ENCODE measurements at places on chromosomes 16 and 17. TPM values are rescaled to one million over a fixed set of nuclear protein-coding genes. Genes with fewer than 3 reads are reported as not detected.

The MMP28 gene
- polyA plus RNA-seq: 13.7 TPM

The NPIPA8 gene
- 0.88 TPM for polyA plus RNA-seq

The PRAC1 gene
- polyA plus RNA-seq: not detected

The CCL2 gene
- polyA plus RNA-seq: 0.49 TPM

The C16orf96 gene
- not detected for polyA plus RNA-seq

The RAB26 gene
- polyA plus RNA-seq: 0.44 TPM

The ZBTB4 gene
- 20.9 TPM for polyA plus RNA-seq

The SSH2 gene
- polyA plus RNA-seq: 11.3 TPM

The HCRT gene
- not detected for polyA plus RNA-seq

The KRTAP16-1 gene
- not detected for polyA plus RNA-seq

The AATF gene
- polyA plus RNA-seq: 31.0 TPM

The TBC1D26 gene
- not detected for polyA plus RNA-seq

The ADAP2 gene
- polyA plus RNA-seq: 4.2 TPM

The TSPOAP1 gene
- 0.04 TPM for polyA plus RNA-seq

The CES5A gene
- polyA plus RNA-seq: not detected

The SLFN14 gene
- not detected for polyA plus RNA-seq

The EFCAB5 gene
- polyA plus RNA-seq: 0.08 TPM

The RFWD3 gene
- 25.0 TPM for polyA plus RNA-seq

The C1QTNF1 gene
- polyA plus RNA-seq: 6.6 TPM

The UNC45B gene
- 0.04 TPM for polyA plus RNA-seq

The KRTAP1-1 gene
- not detected for polyA plus RNA-seq

The LDHD gene
- 0.52 TPM for polyA plus RNA-seq

The SOX8 gene
- not detected for polyA plus RNA-seq

The RNF43 gene
- polyA plus RNA-seq: 16.4 TPM

The APOH gene
- polyA plus RNA-seq: not detected

The KRT17 gene
- polyA plus RNA-seq: 8,666 TPM

The CDH1 gene
- 378 TPM for polyA plus RNA-seq

The SLC16A11 gene
- polyA plus RNA-seq: not detected

The COIL gene
- polyA plus RNA-seq: 8.3 TPM

The AMFR gene
- polyA plus RNA-seq: 36.9 TPM

The TP53 gene
- polyA plus RNA-seq: 14.3 TPM

The RNF222 gene
- polyA plus RNA-seq: 0.46 TPM

The TMEM114 gene
- polyA plus RNA-seq: not detected

The PIK3R6 gene
- 0.02 TPM for polyA plus RNA-seq

The RAC3 gene
- polyA plus RNA-seq: 23.0 TPM

The RCVRN gene
- polyA plus RNA-seq: not detected

The ADAD2 gene
- polyA plus RNA-seq: not detected

The NPIPA3 gene
- polyA plus RNA-seq: 1.2 TPM

The PRSS8 gene
- 31.2 TPM for polyA plus RNA-seq

The MRC2 gene
- 14.0 TPM for polyA plus RNA-seq

The MYH13 gene
- not detected for polyA plus RNA-seq

The SPECC1 gene
- polyA plus RNA-seq: 20.6 TPM

The SMIM36 gene
- not detected for polyA plus RNA-seq

The TMEM235 gene
- not detected for polyA plus RNA-seq

Data from keratinocyte (primary cell).